ENCODE measurements at places on chromosomes 11 and 22.
A peak's percentile ranks its signal among the peaks of the same experiment; 100 is the strongest.

DNA sequence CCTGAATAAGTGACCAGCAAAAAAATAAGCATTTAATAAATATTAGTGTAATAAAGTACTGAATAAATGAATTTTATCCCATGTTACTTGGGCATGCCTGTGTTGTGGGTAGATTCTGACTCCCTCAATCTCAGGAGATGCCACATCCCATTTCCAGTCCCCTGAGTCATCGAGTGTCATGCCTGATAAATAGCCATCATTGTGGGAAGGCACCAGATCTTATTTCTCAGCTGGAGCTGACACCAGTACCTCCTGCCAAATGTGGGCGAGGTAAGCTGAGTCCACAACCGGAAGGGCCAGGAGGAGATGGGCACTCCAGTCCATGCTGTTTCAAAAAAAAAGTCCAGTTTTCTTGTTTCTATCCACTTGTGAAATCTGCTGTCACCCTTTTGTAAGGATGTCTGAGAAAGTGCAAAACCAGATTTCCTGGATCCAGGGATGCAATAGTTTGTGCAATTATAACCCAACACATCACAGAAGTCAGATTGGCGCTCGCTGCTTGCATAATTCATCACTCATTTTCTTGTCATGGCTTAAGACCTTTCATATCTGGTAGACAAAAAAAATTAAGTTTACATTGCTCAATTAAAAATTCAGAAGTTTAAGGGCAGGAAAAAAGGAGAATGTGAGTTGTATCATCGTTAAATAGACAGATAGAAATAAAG, 311.6 kb downstream of the MIAT start:
- DNase-seq, result no peak

GRCh38 chr11:57391111-57391510, 661 bp upstream of the PRG2 start:
- DNase-seq, result no peak

GRCh38 chr11:132850266-132850665, 682.0 kb downstream of the OPCML start:
- DNase-seq, result no peak

- DNase-seq, result no peak
Measured at GRCh38 chr22:19127329-19128008, 3.6 kb upstream of the TSSK2 start.

DNA sequence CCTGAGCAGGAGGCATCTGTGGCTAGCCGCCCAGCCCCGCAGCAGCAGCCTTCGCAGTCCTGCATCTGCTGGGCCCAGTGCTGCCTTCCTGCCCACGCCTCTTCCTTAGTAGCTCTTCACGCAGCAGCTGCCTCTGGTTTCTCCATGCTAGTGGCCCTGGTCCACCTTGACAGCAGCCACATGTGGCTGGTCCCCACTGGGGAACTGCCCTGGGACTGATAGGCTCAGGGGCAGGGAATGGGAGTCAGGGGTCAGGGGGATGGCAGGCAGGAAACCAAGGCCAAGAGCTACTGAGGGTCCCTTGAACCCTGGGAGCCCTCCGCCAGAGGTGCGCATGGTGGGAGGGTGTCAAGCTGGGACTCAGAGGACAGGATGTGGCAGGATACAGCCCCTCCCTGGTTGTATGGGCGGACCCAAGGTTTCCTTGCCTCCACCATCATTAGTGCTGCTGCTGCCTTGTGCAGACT, 99.4 kb upstream of the PITPNB start:
- no peak for DNase-seq

GRCh38 chr22:31347251-31348008, 1.3 kb upstream of the PATZ1 start:
- peak; percentile 90 for DNase-seq

DNA sequence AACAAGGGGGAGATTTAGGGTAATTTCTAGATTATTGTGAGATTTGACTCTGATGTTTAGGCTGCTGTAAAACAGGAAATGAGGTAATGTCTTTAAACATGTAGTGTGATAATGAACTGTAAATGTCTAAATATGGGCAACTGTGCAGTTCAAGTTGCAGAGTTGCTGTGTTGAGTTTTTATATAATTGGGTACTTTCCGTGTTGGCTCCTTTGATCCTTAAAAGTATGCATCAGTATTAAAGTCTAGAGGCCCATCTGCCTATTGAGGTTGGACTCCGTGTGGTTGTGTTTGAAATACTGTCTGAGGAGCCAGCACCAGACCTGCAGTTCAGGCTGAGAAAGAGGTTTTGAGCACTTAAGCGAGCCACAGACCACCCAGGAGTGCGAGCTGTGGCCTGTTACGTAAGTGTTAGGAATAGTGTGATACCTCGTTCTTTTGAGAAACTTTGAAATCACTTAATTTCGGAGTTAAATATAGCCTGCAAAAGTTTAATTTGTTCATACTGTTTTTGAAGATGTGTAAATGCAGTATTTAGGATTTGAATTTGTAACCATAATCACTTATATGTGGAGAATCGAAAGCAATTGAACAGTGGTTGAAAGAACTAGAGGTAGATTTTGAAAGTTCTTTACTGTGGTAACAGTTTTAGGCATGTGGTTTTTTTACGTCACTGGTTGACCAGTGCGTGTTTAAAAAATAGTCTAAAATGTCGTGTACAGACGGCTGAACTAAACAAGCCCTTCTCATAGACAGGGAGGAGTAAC, 9.0 kb downstream of the FAM118A start:
- DNase-seq, result peak; percentile 88

GRCh38 chr11:122691549-122692150, 36.1 kb downstream of the UBASH3B start:
- no peak for DNase-seq

DNA sequence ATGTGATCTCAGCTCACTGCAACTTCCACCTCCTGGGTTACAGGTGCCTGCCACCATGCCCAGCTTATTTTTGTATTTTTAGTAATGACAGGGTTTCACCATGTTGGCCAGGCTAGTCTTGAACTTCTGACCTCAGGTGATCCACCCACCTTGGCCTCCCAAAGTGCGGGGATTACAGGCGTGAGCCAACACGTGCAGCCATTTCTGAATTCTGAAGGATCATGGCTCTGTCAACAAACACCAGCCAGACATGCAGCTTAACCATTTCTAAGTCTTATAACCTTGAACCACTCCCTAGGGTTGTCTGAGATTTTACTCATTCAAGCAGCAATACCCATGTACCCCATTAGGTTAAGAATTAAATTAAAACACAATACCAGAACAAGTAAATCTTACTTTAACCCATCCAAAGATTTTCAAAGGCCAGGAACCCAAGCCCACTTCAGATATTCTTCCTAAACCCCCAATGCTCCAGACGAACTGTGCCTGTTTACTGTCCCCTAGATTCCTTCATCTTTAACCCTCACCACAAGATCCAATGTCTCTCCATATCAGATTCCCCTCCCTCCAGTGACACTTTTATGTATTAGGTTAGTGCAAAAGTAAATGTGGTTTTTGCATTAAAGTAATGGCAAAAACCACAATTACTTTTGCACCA, 4.0 kb downstream of the RPS13 start:
- DNase-seq, result no peak

GRCh38 chr11:57306940-57307565, 17.7 kb downstream of the TNKS1BP1 start:
- DNase-seq, result no peak

DNA sequence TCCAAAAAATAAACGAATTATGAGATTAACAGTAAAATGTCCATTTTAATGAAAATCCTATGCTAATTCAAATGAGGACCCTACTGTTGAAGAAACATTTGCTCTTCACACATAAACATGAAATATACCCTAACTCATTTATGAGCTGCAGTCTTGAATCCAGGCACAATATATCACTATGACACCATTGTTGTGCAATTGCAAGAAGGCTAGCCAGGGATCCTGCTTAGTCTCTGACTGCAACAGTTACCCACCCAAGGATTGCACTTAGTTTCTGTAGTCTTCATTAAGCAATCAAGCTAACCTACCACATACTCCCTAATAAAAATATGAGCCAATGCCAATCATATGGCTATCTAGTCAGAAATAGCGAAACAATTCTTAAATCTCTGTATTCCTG, 981.0 kb upstream of the FAT3 start:
- no peak for DNase-seq

- DNase-seq, result no peak
Measured at GRCh38 chr11:15780837-15781236, 575.5 kb downstream of the SOX6 start.

GRCh38 chr11:69075421-69076128, 26.8 kb downstream of the TPCN2 start:
- no peak for DNase-seq

- DNase-seq, result no peak
Measured at GRCh38 chr11:97110376-97110775, 720.6 kb downstream of the JRKL start.

GRCh38 chr11:6531267-6531752, 34.2 kb downstream of the DNHD1 start:
- DNase-seq, result peak; percentile 83

- peak; percentile 78 for DNase-seq
Measured at GRCh38 chr11:67252831-67253239, 13.4 kb upstream of the GRK2 start.

- DNase-seq, result peak; percentile 62
Measured at GRCh38 chr22:30705710-30706651, 11.3 kb downstream of the OSBP2 start.

DNA sequence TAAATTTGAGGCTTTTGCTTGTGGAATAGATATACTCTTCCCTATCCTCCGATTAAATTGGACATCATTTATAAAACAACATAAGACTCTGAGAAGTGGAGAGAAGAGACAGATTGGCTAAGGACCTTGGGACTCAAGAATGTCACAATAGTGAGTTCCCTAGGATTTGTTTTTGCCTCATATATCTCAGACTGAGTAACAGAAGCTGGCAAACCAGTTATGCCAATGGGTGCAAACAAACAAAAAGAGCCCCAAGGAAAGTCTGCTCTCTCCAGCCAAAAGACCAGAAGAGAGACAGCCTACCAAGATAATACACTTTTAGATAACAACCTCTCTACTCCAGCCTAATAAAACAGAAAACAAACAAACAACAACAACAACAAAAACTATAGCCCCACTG, 28.9 kb downstream of the DEUP1 start:
- no peak for DNase-seq

GRCh38 chr11:72239849-72240460, 4.0 kb downstream of the PHOX2A start:
- no peak for DNase-seq

DNA sequence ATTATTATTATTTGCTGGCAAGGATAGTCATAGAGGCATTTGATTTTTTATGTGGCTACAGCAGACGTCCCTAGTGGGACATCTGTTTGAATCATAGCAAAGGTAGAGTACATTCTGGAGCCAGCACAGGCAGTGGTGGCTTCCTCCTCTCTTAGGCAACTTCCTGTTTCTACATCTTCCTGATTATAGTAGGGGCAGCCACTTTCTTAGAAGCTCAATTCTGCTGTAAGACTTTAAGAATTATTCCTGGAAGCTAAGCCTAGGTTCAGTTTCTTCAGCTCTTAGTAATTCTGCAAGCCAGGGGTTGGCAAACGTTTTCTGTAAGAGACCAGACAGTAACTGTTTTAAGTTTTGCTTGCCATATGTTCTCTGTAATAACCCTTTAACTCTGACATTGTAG, 129.3 kb upstream of the TENM4 start:
- no peak for DNase-seq

DNA sequence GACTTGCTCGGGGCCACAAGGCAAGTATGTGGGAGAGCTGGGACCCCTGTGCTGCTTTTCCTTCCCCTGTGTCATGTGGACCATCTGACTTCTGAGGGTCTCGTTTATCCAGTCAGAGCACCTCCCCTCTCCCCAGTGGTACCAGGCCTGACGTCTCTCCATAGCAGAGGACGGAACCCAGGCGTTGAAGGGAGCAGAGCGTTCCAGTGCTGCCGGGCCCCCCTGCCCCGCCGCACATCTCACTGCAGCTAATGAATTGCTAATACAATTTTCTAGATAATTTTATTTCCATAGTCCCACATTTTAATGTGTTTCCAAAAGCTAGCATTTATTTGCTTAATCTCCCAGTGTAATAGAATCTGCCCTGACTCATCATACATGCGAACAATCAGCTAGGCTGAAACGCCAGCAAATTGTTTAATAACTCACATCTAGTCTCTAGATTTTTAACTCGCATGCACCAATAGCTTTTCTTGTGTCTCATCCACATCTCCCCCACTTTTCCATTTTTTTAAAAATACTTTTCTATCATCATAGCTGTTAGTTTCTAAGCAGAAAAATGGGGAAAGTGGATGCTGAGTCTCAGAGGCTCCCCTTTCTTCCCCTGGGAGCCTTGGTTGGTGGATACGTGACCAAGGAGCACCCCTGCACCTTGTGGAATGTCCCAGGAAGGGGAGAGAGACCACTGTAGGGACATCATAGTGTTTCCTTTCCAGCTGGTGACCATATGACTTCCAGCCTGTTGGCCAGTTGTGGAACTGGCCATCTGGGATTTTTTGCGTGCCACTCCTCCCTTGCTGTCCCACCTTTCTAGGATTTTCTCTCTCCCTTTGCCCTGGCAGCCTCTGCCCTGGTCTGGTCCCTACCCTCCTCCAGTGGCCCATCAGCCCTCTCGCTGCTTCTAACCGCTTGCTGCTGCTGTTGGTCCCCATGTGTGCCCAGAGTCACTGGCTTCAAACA, 58.6 kb upstream of the NNMT start:
- no peak for DNase-seq

- no peak for DNase-seq
Measured at GRCh38 chr11:32427616-32427934, 7.8 kb downstream of the WT1 start.

- no peak for DNase-seq
Measured at GRCh38 chr11:28903716-28904115, 795.5 kb downstream of the METTL15 start.

GRCh38 chr11:15878756-15879155, 477.6 kb downstream of the SOX6 start:
- no peak for DNase-seq

GRCh38 chr11:123707206-123707605, 34.3 kb downstream of the ZNF202 start:
- no peak for DNase-seq

- DNase-seq, result no peak
Measured at GRCh38 chr11:68773521-68774193, 22.3 kb upstream of the TESMIN start.

DNA sequence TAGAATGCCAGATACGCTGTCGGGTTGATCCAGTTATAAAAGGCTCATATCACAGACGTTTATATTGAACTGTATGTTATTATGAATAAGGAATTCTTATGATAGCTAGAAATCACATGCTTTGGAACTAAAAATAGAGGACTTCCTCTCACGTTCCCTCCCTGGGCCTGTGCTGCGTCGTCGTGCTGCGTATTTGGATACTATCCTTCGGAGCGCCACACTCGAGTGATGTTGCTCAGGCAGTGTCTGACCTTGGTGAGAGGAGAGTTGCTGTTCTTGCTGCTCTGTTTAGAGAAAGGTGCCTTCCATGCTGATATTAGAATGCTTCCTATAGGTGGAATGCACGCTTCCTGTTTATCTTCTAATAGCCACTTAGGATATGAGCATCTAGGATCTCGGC, 20.2 kb upstream of the ST14 start:
- no peak for DNase-seq

DNA sequence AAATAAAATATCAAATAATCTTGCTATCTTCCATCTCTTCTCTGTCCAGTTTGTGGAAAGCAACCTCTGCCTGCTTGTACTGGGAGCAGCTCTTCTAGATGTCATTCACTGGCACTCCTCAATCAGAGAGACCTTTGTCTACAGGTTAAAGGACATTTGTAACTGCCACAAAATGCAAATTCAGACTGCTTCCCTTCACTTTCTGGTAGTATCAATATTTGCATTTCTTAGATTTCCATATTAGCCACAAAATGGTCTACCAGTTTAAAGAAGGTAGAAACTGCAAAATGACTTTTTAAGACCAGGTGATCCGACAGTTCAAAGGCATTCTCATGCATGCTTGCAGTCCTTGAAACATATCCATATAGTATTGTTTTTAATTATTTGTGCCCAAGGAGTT, 51.7 kb upstream of the RCN1 start:
- no peak for DNase-seq

- DNase-seq, result no peak
Measured at GRCh38 chr11:16291729-16292128, 64.6 kb downstream of the SOX6 start.
